ENCODE measurements at places on chromosomes 16 and 17.

- DNase-seq = no peak
Observed at GRCh38 chr16:24509536-24509935, 29.8 kb upstream of the RBBP6 start.

- DNase-seq = no peak
Observed at GRCh38 chr17:71412803-71413202, 708.0 kb upstream of the SOX9 start.

GRCh38 chr17:41666237-41666641, 22.4 kb upstream of the EIF1 start:
- DNase-seq = no peak

GRCh38 chr16:81740169-81740568, 38.9 kb upstream of the PLCG2 start:
- DNase-seq = no peak

GRCh38 chr16:70605283-70605657, 41.1 kb upstream of the IL34 start:
- no peak for DNase-seq

DNA sequence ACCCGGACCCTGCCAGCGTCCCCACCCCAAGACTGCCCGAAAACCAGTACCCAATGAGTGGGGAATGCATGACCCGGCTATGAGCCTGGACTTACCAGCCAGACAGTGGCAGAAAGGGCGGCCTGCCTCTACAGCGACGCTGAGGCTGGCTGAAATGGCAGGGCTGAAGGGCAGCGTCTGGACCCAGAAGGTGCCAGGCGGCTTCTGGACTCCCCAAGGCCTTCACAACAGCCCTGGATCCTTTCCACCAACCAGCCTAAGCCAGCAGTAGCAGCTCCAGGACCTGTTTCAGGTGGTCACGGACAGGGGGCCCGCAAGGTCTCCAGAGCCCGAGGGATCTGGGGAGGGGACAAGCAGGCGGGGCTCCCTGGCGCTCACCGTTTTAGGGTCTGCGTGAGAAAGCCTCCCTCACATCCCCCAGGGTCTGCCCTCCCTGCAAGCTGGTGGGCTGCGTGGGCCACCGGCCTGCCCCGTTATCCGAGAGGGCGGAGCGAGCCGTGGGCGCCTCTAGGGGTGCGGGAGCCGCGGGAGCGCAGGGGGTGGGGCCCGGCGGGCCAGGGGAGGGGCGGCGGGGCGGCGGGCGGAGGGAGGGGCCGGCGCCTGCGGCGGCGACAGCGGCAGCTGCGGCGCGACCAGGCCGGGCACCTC, at the start of gene RIPOR1:
Gene RIPOR1 (plus strand): TSS at position 608 of the 648 bp plus-strand sequence. CDS start 9,618 bp downstream, outside the sequence.
- DNase-seq = no peak

- no peak for DNase-seq
Observed at GRCh38 chr16:1953734-1954133, 755 bp downstream of the RPL3L start.

- DNase-seq = no peak
Observed at GRCh38 chr16:57098188-57098841, 5.9 kb downstream of the CPNE2 start.

DNA sequence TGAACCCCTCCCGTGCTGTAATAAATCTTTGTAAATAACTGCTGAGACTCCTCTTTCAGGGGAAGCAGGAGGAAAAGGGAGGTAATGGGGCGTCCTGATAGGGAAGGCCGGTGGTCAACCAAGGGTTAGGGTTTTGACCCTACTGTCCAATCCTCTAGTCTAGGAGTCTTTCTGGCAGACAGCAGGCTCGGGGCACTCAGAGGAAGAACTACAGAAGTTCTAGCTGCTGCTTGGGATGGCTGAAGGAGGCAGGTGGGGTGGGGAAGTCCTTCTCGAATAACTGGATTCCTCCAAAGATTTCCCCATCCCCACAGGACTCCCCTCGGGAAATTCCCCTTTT, 387 bp upstream of the STARD3 start:
- no peak for DNase-seq

DNA sequence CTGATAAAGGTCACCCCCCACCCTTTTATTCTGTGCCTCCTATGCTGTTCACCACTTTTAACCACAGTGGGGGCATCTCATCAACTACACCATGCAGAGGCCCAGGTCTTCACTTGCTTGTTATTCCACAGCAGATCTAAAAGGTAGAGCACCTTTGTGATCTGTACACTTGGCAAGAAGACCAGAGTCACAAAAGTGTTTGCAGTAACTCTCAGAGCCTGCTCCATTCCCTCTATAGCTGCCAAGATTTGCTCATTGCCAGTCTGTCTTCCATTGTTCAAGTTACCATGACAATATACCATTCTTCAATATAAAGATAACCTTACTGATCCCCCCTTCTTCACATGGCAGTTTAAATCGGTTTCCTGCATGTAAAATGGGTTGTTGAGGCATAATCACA, 180.0 kb downstream of the TOX3 start:
- no peak for DNase-seq

DNA sequence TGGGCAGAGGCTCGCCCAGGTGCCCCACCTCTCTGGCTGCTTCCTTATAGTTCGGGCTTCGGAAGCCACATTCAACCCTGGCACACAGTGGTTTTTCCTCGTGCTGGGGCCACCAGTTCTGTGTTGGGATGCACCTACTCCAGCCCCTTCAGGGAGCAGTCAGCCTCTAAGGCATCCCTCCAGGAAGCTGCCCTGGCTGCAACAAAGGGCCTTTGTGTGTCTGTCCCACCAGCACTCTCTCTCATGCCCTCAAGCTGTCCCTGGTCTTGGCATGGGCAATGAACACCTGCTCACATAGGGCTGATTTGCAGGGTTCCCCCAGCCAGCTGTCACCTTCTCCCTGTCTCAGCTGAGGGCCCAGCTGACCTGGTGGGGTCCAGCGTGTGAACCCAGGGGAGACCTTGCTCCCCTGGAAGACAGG, 754 bp upstream of the NOXO1 start:
- no peak for DNase-seq

Data from stimulated activated CD8-positive, alpha-beta memory T cell treated with anti-CD3 and anti-CD28 coated beads, Interleukin-7, amount 100 ng/mL, for 1 hour (primary cell).